ENCODE measurements at places on chromosomes 5 and 9. TPM values are rescaled to one million over a fixed set of nuclear protein-coding genes. Genes with fewer than 3 reads are reported as not detected.
A peak's percentile ranks its signal among the peaks of the same experiment; 100 is the strongest.

GRCh38 chr5:106522296-106522695, 1148.4 kb downstream of the EFNA5 start:
- DNase-seq: no peak

Gene SPATA31D4
- not detected for polyA plus RNA-seq

DNA sequence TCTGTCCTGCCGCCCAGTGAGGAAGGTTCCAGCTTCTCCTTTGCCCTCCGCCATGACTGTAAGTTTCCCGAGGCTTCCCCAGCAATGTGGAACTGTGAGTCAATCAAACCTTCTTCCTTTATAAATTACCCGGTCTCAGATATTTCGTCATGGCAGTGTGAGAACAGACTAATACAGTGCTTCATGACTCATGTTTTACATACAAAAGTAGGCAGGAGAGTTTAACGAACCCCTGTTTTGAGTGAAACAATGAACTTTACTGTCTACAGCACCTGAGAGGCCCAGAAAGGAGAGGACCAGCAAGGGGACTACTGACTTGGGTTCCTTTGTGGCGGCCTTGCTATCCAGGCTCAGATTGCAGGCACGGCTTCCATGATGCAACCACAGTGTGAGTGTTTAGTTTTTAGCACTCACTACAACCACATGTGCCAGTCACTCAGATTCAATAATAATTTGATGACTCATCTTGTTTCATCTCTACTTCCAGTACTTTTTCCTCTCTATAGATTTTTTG, 139.1 kb upstream of the CLINT1 start:
- no peak for DNase-seq

Gene FAM169A
- polyA plus RNA-seq: 20.3 TPM

DNA sequence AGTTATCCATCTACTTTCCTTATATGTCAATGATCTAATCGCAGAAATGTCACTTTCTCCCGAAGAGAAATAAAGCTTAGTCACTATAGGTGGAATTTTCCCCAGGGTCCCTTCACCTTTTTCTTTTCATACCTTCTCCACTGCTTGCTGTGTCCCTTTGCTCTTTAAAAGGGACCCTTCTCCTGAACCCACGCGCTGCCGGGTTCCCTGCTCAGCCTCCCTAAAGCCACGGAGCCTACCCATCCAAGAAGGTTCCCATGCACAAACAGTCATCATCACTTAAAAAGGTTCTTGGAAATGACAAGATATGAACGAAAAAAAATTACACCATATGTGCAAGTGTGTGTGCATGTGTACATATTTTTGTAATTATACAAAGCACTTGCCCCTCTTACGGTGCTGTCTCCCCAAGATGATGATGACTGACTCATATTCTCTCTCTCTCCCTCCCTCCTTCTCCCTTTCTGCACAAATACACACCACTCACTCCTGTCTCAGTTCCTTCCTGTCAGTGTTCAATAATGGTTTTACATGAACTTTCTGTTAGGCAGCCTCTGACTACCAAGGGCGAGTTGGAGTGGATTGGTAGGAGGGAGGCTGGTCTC, 1.5 kb upstream of the PTPRD start:
- DNase-seq: no peak

Gene MEGF10
- polyA plus RNA-seq: 0.99 TPM

Gene GRIN1
- not detected for polyA plus RNA-seq

GRCh38 chr5:31770132-31770720, 131.3 kb downstream of the PDZD2 start:
- DNase-seq: no peak

- no peak for DNase-seq
Observed at GRCh38 chr5:162529886-162530285, 462.3 kb downstream of the GABRG2 start.

DNA sequence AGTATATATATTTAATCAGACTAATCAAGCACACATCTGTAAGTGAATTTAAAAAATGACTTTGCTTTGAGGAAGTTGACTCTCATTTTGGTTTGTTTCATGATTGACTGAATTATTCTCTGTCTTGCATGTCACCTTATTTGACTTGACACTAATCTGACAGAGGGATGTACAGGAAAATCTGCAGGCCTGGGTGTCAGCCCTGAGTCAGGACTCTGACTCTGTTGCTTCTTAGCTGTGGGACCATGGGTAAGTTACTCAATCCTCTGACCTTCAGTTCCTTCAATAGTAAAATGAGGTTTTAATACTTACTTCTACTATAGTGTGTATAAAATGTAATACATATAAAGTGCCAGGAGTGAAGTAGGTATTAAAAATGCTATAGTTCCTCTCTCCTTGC, 415.9 kb downstream of the ARHGEF28 start:
- no peak for DNase-seq

Gene ANAPC2
- 51.3 TPM for polyA plus RNA-seq

DNA sequence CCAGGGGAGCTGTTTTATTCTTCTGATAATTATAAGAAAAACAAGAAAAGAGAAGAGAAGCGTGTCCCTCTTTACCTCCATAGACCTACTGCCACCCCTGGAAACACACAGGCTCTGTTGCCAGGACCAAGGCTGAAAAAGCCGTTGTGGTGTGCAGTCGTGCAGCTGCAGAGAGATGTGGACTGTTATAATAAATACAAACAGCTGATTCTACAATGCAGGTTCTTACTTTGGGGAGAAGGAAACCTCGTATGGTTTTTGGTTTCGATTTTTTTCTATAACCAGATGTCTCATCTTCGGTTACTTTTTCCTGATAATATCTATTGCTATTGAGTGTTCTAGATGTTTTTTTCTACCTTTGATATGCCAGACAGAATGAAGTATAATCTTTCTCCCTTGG, 28.1 kb downstream of the FYB1 start:
- no peak for DNase-seq

Gene ZNF169
- polyA plus RNA-seq: 12.5 TPM

DNA sequence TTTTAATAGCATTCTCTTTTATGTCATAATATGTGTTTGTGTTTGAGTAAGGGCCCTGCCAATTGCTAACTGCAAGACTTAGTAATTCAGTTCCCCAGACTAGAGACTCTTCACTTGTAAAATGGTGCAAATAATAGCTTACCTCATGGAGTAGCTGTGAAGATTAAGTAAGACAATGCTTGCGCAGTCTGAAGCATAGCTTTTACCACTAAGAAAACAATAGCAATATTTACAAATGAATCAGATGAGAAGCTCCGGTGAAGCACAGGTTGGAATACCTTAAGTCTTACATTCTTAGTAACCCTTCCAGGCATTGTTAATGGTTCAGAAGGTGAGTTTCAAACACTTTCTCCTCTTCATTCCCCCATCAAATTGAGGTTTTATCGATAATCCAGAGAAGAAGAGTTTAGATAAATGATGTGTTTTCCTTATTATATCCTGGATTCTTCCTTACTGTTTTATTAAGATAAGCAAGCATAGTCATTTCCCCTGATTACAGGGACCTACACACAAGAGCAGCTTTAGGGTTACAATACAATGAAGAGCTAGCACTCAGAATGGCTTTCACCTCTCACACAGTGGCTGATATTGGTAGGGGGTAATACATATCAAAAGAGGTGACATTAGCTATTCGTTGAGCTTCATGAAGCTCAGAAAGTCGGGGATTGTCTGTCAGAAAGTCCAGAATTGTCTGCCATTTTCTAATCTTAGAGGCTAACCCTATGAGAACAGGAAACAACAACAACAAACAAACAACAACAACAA, 96.4 kb upstream of the EDIL3 start:
- no peak for DNase-seq

- no peak for DNase-seq
Observed at GRCh38 chr5:108687595-108688200, 60.0 kb upstream of the FER start.

- DNase-seq: no peak
Observed at GRCh38 chr9:137048655-137049543, 2.9 kb upstream of the NPDC1 start.

Gene CDC20B
- 0.64 TPM for polyA plus RNA-seq

Gene GDNF
- polyA plus RNA-seq: 7.0 TPM

Gene KCNV2
- polyA plus RNA-seq: 0.10 TPM

- peak; percentile 4 for DNase-seq
Observed at GRCh38 chr5:92337772-92338234, 954.7 kb upstream of the ARRDC3 start.

Gene OLFML2A
- 27.6 TPM for polyA plus RNA-seq

DNA sequence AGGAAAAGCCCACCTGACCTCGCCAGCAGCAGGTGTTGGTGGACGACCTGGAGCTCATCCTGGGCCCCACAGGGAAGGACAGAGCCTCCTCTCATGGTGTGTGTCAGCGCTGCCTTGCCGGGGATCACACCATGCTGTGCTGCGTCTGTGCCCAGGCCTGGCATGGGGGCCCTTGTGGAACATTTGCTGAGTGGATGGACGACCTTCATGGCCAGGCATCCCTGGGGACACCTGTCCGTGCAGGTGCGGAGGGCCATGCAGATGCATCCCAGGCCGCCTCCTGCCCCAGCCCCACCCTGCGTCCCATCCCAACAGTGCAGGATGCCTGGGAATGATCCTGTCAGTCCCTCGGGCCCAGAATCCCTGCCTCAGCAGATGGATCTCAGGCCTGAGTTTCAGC, 73.8 kb downstream of the NEK6 start:
- DNase-seq: no peak

Gene TXNDC8
- polyA plus RNA-seq: not detected

DNA sequence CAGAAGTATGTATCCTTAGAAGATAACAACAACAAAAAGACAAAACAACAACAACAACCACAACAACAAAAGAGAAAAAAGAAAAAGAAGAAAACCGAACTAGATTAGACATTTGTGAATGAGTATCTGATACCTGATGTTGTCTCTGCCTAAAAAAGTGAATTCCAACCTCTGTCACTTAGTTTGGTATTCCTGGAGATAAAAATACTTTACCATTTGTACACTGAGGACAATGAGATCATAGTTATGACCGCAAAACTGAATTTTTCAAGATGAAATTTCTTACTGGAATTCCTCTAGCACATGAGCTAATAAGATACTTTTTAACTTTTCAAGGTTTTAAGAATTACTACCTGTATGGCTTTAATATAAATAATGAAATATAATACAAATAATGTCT, 54.5 kb downstream of the ALDH1A1 start:
- no peak for DNase-seq

- DNase-seq: no peak
Observed at GRCh38 chr9:133129001-133129795, 8.2 kb upstream of the RALGDS start.

- DNase-seq: no peak
Observed at GRCh38 chr5:60230456-60230855, 336.9 kb upstream of the PDE4D start.

Gene SHOC1
- 0.61 TPM for polyA plus RNA-seq

DNA sequence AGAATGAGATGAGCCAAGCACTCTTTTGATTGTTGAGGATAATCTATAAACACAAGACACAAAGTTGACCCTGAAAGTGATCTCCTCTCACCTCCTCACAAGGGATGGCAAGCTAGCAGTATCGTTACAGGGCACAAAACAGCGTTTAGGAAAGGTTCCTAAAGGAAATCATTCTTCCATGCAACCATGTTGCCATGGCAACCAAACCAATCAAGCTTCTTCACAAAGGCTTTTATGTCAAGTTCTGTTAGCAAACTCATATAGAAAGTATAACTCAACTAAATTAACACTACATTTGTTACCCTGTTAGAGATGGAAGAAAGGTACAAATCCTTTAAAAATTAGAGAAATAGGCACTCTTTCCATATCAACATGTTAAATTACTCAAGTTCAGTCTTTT, 1016.8 kb upstream of the DMAC1 start:
- peak; percentile 68 for DNase-seq

Gene ADGRD2
- 0.37 TPM for polyA plus RNA-seq

Gene TIFAB
- polyA plus RNA-seq: 0.23 TPM

- DNase-seq: no peak
Observed at GRCh38 chr5:75466006-75466716, 45.3 kb downstream of the CERT1 start.

DNA sequence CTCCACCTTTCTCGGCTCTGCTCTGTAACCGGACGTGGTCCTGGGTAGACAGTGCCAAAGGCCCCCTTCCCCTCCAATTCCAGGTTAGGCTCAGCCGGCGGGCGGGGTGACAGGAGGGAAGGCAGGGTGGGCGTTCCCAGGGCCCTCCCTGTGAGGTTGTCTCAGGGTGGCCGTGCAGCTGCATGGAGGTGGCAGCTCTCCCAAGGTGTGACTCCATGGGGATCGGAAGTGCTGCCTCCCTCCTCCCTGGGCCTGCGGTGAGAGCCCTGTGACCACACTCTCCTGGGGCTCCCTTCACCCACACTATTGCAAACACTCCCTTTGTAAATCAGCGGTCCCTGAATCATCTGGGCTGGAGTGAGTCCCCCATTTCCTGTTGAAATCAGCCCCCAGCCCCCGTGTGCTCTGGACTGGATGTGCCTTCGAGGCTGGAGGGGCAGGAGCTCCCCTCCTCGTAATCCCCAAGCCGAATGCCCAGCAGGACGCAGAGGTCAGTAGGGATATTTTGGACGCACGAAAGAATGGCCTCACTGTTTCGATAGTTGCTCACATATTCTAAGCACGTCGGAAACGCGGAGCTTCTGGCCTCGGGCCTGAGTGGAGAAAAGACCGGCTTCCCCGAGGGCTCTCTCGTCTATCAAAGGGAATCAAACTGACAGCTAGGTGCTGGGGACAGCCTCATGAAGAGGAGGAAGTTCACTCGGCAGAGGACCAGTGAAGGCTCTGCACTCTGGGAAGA, 107.6 kb upstream of the COL5A1 start:
- no peak for DNase-seq
